ENCODE measurements at places on chromosomes 5 and 9.

GRCh38 chr5:75265731-75266130, 29.1 kb upstream of the ANKRD31 start:
- peak; percentile 25 for DNase-seq

DNA sequence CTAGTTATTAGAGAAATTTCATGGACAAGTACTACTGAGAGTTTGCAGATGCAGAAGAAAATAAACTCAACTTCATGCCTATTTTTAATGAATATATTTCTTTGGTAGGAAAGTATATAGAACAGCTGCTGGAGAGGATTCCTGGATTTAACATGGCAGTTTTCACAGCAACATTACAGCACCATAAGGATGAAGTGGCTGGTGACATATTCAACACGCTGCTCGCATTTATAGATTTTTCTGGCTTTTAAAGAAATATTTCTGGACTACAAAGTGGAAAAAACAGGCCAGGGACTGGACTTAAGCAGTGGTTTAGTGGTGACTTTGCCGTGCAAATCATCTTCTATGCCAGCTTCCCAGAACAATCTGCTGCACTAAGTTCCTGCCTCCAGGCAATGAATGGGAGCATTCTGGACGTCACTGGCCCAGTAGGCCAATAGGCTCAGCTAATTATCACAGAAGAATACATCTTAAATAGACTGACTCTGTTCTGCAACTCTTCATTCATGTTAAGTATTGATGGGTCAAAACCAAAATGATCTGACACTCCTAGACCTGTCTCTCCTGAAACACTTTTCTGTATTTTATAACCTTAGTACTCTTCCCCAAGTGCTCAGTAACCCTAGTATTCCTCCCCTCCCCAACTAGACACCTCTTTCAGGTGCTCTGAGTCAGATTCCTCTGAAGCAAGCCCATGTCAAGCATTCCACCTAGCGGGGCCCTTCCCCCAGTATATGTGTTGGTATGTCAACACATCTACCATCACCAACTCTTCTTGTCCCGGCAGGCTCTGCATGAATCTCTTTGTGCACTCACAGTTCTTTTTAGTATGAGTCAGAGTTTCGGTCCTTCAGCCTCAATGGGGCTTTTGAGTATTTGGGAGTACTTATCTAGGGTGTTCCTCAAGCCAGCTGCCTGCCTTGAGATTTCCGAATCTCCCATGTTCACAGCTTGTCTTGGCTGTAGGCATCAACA, 625.5 kb downstream of the CHSY3 start:
- DNase-seq: no peak

- no peak for DNase-seq
Measured at GRCh38 chr5:150075806-150076205, 10.5 kb downstream of the CSF1R start.

- DNase-seq: no peak
Measured at GRCh38 chr9:582775-583174, 258.7 kb upstream of the DMRT1 start.

DNA sequence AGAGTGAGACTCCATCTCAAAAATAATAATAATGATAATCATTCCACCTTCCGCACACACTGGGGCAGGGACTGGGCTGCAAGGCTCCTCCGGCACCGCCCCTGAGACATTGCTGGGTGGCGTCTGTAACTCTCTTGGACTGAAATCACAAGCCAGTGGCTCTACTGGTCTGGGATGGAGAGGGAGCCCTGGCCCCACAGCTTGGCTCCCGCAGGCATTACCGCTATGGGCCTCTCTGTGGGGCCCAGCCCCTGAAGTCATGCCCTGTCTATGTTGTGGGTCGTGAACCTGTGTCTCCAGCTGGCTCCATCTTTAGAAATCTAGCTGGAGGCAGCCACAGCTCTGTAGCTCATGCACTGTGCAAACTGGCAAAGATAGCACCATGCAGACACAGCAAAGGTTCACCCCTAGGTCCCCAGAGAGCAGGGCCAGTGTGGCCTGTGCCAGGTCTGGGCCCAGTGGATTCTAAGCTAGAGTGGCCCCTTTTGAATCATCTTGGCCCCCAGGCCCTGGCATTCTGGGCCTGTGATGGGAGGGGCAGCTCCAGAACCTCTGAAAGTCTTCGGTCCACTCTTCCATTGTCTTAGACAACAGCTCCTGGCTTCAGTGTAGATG, 36.1 kb upstream of the COL5A1 start:
- no peak for DNase-seq

GRCh38 chr5:138694146-138694545, 59.1 kb upstream of the CTNNA1 start:
- DNase-seq: no peak

DNA sequence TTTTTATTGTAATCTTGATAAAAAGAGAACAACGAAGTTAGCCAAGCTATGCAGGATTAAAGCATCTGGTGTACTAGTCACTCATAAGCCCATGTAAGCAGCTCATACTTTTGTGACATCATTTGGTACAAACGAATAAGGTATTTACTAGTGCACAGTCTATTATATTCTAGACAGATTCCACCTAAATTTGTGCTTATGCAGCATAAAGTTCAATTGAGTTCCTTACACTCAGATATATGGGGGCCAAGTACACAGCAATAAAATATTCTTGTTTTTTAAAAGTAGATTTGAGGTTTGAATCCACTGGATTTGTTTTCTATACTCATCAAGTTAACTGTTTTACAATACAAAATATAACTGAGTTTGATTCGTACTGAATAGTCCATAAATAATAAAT, 1621.2 kb downstream of the MAT2B start:
- DNase-seq: no peak

DNA sequence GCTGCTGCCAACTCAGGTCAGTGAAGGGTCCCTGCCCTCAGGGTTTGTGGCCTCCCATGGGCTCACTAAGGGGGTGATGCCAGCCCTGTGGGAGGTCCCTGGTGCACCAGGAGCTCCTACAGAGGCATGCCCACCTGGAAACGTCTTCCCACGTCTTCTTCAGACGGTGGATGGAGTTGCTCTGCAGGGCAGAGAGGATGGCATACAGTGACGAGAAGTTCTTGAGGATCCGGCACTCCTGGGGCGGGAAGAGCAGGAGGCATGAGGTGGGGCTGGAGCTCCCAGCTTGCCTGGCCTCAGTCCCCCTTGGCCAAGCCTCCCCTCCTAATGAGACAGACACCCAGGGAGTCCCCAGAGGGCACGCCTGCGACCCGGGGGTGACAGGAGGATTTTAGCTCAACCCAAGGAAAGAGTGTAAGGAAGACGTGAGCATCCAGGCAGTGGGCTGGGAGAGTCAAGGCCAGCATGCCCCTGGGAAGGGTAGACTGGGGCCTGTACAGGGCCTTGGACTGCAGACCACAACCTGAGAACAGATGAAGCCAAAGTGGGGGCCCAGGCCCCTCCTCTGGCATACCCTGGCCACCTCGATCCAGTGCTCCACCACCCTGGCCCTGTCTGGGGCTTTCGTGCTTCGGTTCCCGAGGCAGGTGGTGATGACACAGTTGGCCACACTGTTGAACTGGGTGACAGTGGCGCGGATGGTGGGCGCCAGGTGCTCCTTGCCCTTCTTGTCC, 14.4 kb downstream of the RALGDS start:
- DNase-seq: no peak

DNA sequence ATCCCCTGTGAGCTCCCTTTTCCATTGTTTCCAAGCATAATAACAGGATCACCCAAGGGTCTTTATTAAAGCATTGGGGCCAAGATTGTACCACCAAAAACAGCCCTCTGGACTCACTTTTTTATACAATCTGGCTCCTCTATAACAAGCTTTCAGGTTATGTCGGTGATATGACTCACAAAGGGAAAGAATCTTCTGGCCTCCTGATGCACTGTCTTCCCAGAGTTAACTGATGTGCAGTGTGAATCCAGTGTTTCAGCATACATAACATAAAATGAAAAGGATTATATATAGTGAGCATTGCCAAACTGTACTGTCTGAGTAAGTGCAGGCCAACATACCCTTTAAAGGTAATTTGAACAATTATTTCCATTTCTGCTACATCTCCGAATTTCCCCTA, 33.9 kb upstream of the MAN2A1 start:
- no peak for DNase-seq

DNA sequence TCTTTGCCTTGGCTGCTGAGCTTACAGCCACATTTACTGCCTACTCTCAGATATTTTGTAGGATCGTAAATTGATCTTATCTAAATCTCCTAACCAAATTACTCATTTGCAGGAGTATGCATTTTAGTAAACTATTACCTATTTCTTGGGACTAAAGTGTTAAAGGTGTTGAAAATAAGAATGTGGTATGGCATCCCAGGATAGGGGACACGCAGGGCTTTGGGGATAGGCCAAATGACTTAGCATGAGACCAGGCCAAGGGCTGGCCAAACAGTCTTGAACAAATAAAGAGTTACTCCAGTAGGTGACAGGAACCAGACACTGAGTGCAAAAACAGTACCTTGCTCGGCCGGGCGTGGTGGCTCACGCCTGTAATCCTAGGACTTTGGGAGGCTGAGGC, 25.1 kb downstream of the TBC1D2 start:
- no peak for DNase-seq

GRCh38 chr5:34544403-34544802, 111.7 kb upstream of the RAI14 start:
- DNase-seq: no peak

- DNase-seq: no peak
Measured at GRCh38 chr5:8349855-8350254, 480.9 kb downstream of the MTRR start.

GRCh38 chr9:34317436-34317835, 11.6 kb downstream of the KIF24 start:
- no peak for DNase-seq

DNA sequence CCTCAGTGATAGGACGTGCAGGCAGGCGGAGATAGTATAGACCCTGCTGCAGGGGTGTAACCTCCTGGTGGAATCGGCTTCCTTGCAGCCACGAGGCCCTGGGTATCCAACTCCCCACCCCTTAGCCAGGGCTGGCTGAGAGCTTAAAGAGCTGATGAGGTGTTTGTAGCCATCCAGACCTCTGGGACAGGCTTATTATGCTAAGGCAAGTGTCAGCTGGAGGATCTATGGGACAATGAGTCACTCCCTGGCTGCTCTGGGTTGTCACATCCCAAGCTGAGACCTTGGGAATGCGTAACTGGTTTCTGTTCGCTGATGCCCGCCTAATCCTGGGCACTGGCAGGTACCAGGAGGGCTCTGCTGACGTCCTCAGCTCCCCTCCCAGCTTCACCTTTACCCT, 38.9 kb downstream of the DAB2IP start:
- DNase-seq: no peak

- DNase-seq: no peak
Measured at GRCh38 chr5:76325876-76326491, 77.1 kb upstream of the IQGAP2 start.

DNA sequence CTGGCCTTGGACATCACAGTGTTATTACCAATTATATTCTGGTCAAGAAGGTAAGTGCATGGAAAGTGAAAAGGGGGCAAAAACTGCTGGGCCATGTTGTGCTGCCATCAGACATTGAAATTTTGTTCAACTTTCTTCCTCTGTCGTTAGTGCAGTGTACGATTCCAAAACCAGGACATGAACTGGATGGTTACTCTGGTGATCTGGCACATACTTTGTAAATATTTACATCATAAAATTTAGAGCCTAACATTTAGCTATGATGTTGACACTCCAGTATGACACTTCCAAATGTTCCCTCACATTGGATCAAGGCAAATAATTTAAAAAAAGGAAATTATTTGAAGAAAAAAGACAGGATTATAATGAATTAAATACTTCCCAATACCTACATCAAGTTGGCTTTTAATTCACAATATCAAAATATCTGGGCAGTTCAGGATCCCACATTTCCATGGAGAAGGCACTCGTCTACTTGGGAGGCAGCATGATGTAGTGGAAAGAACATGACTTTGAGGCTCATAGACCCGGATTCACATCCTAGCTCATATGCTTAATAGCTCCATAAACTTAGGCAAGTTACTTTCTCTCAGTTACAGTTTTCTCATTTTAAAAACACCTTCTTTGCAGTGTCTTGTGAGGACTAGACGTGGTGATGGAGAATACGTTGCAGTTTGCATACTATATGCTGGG, 342.5 kb upstream of the MPDZ start:
- peak; percentile 66 for DNase-seq

- DNase-seq: no peak
Measured at GRCh38 chr5:108125771-108126511, 256.0 kb downstream of the FBXL17 start.

- DNase-seq: peak; percentile 17
Measured at GRCh38 chr5:156913719-156914370, 49.2 kb downstream of the TIMD4 start.

DNA sequence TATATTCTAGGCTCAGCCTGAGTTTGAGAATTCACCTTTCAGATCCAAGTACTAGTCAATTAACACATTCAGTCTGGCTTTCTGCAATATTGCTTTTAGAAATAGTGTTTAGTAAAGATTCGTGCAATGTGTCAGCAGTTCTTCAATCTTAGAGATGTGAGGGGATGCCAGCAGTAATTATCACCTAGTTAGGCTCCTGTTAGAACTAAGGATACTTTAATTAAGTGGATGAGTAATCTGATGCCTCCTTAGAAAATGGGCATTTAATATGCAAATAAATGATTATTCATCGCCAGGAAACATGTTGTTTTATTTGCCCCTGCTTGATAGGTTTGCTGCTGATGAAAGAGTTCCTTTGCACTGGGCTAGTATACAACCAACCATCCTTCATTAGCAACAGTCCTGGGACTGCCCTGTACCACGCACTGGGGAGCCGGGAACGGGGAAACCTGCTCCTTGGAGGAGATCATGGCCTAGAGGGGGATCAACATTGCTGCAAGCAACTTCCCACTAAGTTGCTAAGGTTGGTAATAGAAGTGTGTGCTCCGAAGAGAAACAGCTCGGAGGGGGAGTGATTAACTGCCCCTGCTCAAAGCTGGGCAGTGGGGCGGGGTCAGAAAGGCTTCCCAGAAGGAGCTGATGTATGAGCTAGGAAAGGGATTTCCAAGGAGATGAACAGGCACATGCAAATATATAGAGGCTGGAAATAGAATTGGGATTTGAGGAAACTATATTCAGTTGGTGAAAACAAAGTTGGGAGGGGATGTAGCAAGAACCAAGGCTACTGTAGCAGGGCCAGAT, 231.8 kb downstream of the DRD1 start:
- no peak for DNase-seq

DNA sequence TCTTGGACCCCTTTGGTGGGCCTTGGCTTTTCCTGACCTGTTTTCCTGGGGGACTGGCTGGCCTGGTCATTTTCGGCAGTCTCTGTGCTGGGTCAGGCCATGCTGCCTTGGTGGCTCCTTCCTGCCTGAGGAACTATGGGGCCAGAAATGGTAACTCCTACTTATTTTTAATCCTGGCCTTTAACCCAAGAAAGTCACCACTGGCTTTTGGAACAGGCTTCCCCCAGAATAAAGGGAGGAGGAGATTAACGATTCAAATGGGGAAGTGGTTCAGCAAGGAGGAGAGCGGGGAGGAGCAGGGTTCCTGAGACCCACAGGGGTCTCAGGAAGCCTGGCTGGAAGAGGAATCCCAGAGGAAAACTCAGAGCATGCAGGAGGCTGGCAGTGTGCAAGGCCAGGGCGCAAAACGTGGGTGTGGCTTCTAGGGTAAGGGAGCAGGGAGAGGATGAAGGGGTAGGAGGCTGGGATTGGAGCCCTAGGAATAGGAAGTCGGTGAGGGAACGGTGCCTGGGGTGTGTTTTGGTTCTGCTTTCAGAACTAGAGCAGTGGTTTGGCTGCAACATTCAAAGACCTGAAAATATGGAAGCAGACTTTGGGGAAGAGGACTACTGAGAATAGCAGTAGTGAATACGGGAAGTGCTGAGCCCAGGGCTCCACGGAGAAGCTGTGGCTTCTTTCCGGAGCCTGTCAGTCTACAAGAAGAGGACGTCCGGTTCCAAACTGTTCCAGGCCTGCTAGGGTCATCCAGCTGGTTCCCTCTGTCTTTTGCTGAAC, 271.1 kb upstream of the KLF4 start:
- DNase-seq: no peak

- DNase-seq: no peak
Measured at GRCh38 chr5:146772881-146773466, 105.6 kb downstream of the PPP2R2B start.
